IMR-90 (cell line): ENCODE measurements at places on chromosomes 11 and 22. TPM values are rescaled to one million over a fixed set of nuclear protein-coding genes. Genes with fewer than 3 reads are reported as not detected.

- no peak for DNase-seq
These were observed 7.8 kb upstream of the RRM1 start for GRCh38 chr11:4086575-4087353.

DNA sequence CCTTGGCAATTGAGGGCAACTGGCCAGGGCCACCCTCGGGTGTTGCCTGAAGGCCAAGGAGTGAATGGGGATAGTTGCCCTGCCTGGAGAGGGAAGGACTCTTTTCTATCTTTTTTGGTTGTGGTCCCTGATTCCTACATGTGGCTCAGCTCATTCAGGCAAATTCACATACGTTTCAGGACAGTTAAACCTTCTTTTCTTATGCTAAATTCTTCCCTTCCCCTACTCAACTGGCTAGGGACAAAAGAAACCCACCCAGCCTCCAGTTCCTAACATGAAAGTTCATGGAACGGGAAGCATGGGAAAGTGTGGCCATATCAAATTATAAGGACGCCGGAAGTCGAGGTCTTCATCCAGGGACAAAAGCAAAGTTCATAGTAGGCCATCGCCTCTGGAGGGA lies 26.3 kb upstream of the APLNR start:
- no peak for DNase-seq

DNA sequence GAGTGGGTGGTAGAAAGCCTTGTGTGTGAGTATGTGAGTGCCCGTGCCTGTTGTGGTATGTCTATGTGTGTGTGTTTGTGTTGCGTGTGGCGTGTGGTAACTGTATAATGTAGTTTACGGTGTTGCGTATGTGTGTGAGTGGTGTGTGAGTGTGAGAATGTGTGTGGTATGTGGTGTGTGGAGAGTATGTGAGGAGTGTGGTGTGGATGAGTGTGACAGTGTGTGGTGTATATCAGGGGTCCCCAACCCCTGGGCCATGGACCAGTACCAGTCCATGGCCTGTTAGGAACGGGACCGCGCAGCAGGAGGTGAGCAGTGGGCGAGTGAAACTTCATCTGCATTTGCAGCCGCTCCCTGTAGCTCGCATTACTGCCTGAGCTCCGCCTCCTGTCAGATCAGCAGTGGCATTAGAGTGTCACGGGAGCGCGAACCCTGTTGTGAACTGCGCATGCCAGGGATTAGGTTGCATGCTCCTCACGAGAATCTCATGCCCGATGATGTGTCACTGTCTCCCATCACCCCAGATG lies 5.7 kb downstream of the UPK3A start:
- DNase-seq, result peak; percentile 83

DNA sequence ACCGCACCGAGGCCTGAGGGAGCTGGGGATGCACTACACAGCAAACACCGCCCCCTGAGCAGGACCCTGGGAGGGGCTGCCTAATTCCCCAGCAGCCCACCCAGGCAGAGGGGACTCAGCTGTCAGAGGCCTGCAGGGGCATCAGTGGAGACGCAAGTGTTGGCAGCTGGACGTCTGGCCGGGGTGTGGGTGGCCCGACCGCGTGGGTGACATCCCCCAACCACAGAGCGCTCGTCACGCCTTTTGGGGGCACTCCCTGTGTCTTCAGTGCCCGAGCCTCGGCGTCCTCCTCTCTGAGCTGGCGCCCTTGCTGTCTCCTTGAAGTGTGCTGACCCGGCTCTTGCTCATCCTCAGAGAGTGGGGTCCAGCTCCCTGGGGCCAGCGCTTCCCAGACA lies 150.2 kb downstream of the BRD1 start:
- no peak for DNase-seq

DNA sequence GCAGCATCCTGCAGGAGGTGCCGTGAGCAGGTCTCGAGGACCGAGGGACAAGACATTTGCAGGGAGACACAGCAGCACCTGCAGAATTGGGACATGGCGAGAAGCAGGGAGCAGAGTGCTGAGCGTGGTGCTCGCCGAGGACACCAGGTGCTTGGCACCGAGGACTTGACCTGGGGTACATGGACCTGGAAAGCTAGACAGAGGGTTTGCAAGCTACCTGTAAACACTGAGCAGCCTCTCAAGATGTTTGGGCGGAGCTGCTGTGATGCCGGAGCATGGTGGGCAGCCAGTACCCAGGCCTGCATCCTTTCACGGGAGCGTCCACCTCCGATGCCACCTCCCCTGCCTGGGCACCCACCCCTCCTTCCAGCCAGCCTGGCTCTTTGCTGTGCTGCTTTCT lies 773.2 kb downstream of the TBC1D22A start:
- DNase-seq, result no peak

The SLC17A6 gene
- not detected in 2 replicates for total RNA-seq

DNA sequence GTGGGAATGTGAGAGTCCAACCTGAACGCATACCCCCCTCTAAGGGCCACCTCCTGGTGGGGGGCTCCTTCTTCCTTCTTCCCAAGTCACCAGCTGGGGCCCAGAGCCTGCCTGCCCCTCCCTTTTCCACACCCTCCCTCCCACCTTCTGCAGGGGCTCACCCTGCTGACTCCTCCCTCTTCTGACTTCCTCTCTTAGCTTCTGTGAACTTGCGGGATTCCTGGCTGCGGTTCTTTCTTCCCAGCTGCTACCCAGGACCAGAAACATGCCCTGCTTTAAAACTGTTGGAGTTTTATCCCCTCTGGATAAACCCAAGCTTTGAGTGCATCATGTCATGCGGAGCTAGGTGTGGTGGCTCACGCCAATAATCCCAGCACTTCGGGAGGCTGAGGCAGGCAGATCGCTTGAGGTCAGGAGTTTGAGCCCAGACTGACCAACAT lies 10.2 kb downstream of the LRRC74B start:
- no peak for DNase-seq

The GRAP2 gene
- under 0.01 TPM in 1 of 2 replicates, not detected in the other for total RNA-seq

DNA sequence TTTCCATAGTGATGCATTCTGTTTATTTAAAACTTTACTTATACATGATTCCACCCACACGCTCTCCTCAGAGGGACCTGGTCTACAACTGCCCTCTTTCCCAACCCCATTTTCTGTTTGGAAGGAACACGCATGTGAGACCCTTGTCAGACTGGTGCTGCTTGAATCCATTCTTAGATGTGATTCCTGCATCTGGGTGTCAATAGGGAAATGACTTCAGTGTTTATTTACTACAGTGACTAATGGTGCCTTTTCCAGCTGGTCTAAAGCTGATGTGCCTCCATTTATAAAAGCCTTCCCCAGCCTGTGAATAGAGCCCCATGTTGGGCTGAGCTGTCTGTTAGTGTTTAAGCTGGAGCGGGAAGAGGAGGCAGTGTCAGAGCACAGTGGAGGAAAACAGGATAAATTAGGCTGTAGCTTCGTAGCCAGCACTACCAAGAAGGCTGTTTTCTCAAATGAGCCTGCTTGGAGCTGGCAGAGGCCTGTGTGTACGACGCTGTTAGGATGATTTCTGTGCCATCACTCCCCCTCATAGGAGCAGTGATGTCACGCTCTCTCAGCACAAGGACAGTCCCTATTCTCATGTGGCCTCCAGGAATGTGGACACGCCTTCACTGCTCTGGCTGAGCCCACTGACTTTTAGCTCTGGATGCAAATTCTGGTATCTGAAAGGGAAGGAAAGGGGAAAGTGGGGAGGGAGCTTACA lies 18.9 kb upstream of the C11orf96 start:
- peak; percentile 92 for DNase-seq

GRCh38 chr11:8566613-8567210 lies 27.3 kb downstream of the STK33 start:
- DNase-seq, result peak; percentile 48

- no peak for DNase-seq
These were observed 10.6 kb downstream of the TMEM184B start for GRCh38 chr22:38262051-38262795.

DNA sequence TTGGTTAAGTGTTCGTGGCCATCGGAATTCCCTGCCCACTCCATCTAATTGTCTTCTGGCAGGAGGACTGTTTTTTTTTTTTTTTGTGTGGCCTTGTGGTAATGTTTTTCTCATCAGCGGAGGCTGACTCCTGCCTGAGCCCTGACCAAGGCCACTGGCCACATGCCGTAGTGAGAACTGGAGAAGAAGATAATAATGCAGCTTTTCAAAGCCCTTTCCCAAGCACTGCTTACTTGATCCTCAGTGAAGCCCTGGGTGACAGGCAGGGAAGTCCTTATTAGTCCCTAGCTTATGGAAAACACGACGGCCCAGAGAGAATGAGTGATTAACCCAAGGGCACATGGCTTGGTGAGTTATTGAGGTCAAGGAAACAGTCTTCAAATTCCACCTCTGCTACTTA lies 71.2 kb downstream of the ADM start:
- no peak for DNase-seq

GRCh38 chr11:47923667-47924066 lies 56.7 kb upstream of the PTPRJ start:
- peak; percentile 51 for DNase-seq

The SMTNL1 gene
- not detected in 2 replicates for total RNA-seq

GRCh38 chr11:23974051-23974450 lies 522.8 kb upstream of the LUZP2 start:
- no peak for DNase-seq

The SLC22A25 gene
- total RNA-seq, result not detected in 2 replicates

DNA sequence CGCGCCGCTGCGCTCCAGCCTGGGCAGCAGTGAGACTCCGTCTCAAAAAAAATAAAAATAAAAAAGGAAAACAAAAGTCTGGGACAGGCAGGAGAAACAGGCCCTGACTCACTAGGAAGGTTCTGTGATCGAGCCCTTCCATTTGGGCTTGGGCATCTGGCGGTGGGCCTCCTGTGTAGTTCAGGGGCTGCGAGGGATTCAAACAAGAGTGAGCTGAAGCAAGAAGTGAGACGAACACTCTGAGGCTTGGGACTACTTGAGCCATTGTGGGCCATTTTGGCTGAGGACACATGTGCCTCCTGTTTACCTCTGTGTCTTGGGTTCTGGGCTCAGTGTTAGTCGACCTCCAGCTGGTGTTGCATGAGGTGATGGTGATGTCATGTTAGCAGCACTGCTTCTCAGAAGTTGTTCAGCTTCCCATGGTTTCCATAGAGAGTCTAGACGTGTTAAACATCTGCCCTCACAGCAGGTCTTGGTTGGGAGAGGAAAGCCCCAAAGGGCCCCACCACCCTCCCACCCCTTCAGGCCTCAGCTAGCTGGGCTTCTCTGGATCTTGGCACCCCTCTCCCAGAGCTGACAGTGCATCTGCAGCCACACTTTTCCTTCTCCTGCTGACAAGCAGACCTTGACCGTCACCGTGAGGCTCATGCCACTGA lies 57.8 kb downstream of the MED15 start:
- peak; percentile 84 for DNase-seq

DNA sequence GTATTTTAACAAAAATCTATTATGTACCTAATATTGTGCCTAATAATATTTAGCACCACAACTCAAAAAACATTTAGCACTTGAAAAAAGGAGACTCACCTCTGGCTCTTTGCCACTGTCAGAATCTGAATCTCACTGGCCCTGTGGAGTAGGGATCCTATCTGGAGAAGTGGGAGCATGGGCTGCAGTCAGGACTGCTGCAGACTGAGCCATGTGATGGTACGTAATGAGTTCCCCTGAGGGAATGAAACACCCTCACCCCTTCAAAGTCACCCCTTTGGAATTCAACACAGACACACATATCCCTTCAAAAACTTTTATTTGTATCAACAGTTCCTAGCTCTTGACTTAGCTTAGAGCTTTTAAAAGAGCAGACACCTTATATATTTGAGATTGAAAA lies 6.5 kb downstream of the PTPMT1 start:
- peak; percentile 85 for DNase-seq

GRCh38 chr11:13928566-13929251 lies 33.8 kb upstream of the SPON1 start:
- DNase-seq, result peak; percentile 28

DNA sequence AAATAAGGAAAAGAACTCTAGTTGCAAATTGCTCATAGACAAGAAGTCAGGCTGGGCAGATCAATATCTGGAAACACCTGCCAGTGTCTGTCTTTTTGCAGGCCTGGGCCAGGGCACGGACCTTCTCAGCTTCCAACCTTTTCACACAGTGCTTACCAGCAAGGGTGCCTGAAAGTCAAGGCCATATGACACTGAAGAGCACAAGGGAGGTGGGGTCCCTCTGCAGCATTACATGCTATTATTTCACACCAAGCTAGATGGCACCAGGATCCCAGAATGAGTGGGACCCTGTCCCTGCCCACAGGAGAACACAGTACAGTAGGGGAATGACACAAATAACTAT lies 5.9 kb upstream of the PEX26 start:
- no peak for DNase-seq

- DNase-seq, result no peak
These were observed 45.2 kb downstream of the NECTIN1 start for GRCh38 chr11:119683783-119684182.

- no peak for DNase-seq
These were observed 147.2 kb downstream of the CTTN start for GRCh38 chr11:70545610-70545912.

DNA sequence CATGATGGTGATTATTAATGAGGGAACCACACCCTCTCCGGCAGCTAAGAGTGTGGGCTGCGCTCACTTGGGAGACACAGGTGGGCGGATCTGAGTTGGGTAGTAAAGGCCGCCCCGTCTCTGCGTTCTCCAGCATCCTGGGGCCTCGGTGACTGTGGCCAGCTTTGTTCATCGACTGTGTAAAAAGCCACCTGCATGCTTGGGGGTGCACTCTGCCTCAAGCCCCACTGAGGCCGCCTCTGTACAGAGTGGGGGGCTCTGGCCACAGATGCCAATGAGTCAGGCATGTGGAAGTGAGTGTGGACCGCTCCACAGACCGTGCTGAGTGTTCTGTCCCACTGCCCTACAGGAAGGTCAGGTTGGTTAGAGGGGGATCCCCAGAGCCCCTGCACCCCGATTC lies 192.7 kb downstream of the SHANK2 start:
- no peak for DNase-seq

The COA4 gene
- total RNA-seq, result 78.0 and 95.5 TPM in 2 replicates

- DNase-seq, result no peak
These were observed 60.8 kb downstream of the SIK3 start for GRCh38 chr11:117037279-117037974.

GRCh38 chr11:1074244-1075221 lies at the start of gene MUC2:
Gene MUC2, plus strand, starts transcription at chr11:1074874.
- no peak for DNase-seq

DNA sequence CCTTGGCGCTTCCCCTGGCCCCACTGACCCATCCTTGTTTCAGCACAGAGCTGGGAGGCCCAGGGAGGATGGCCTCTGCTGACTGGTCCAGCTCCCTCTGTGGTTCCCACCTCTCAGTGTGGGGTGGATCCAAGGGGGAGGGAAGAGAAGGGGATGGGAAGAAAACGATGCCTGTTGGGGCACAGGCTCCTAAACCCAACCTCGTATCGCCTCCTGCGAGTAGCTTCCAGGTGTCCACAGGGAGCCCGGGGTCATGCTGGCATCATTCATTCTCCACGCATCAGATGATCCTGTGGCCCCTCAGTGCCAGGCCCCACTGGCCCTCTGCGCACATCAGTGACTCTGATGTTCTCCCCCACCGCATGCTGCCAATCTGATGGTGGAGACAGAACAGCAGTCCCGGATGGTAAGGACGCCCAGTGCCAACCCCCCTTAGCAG lies 5.1 kb downstream of the MYEOV start:
- peak; percentile 48 for DNase-seq

- peak; percentile 82 for DNase-seq
These were observed 174.1 kb downstream of the CSNK2A3 start for GRCh38 chr11:11178671-11179638.
